Hypothalamus (tissue), 51 donors: ENCODE measurements at places on chromosomes 13 and 19.
A peak's percentile ranks its signal among the peaks of the same experiment; 100 is the strongest.

- no peak for DNase-seq
Observed at GRCh38 chr19:6911523-6911922, 24.1 kb downstream of the ADGRE1 start.

DNA sequence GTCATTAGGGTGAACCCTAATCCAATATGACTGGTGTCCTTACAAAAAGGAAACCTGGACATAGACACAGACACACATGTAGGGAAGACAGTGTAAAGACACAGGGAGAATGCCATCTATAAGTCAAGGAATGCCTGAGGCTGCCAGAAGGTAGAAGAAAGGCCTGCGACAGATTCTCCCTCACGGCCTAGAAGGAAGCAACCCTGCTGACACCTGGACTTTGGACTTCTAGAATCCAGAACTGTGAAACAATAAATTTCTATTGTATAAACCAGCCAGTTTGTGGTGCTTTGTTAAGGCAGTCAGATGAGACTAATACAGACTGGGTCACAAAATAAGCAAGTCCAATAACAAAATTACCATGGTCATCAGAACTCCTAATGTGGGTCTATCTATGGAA is 120.4 kb downstream of the ENOX1 start:
- DNase-seq, result no peak

DNA sequence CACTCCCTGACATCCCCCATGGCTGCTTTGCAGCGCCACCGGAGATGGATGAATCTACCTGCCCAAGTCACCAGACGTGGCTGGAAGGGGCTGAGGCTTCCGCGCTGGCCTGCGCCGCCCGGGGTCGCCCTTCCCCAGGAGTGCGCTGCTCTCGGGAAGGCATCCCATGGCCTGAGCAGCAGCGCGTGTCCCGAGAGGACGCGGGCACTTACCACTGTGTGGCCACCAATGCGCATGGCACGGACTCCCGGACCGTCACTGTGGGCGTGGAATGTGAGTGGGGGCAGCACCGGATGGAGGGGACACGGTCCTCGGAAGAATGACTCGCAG is 4.6 kb downstream of the ICAM5 start:
- no peak for DNase-seq

- DNase-seq, result no peak
Observed at GRCh38 chr19:58476498-58477015, 405 bp downstream of the ZNF446 start.

GRCh38 chr13:112725346-112726015 is 35.6 kb downstream of the ATP11A start:
- DNase-seq, result no peak

- peak; percentile 47 for DNase-seq
Observed at GRCh38 chr13:99657848-99658260, 156.6 kb downstream of the TM9SF2 start.

DNA sequence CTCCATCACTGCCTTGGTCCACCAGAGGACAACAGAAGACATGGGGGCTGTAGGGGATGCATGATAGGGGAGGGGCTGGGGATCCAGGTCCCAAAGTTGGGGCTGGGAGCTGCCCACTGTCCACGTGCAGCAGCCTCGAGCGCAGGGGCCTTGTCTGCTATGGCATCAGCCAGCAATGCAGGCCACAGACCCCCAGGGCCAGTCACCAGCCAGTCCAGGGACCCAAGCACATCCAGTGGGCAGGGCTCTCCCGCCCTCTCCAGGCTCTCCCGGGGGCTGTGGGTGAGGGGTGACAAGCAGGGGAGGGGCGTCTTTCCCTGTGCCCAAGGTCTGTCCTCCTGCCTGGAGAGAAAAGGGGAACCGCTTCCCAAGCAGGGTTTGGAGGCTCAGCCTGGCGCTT is 32.8 kb downstream of the PEPD start:
- no peak for DNase-seq
